ENCODE measurements at places on chromosomes 6 and 20.

DNA sequence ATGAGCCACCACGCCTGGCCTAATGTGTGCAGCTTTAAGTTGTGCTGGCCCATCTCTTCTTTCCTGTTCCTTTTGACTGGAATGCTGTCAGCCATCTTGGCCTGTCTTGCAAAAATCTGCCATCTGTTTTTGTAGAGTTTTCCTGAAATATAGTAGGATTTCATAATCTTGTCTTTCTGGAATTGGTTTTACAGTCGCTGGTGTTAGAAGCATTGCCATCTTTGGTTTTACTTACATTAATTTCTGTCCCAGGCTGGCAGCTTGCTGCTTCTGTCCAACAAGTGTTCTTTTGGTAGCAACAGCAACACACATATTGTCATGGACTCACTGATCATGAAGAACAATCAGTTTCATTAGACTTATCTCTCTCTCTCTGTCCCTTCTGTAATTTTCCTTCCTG, 29.1 kb upstream of the TULP1 start:
- no peak for DNase-seq

DNA sequence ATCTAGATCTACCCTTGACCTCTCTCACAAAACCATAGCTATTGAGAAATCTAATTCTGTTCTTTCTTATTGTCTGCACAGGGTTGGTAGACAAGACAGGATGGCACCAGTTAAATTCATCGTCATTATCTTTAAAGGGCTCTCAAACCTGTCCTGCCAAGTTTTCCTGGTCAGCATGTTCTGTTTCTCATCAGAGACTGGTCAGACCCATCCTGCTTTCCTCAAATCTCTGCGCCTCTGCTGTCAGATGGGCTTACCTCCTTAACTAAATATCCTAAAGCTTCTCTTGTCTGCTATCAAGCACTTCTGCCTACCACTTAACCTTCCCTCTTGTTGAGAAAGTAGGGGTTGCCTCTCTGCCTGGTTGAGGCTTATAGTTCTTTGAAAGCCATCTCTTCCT, 125.2 kb downstream of the MYO6 start:
- DNase-seq = no peak

DNA sequence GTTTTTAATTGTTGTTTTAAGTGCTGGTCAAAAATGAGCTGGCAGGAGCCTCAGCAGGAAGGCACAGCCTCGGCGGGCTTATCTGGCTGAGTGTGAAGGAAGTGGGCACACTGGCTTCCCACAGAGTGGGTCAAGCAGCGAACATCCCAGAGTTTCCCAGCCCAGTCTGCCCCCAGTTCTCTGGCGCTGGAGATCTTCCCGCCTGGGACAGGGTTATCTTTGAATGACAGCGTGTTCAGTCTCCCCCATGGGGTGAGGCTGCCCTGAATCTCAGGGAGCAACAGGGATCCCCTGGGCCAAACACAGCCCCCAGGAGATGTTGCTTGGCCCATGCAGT, 122.2 kb upstream of the PTPN1 start:
- no peak for DNase-seq

- DNase-seq = no peak
Observed at GRCh38 chr6:168926306-168926705, 327.3 kb downstream of the THBS2 start.

GRCh38 chr6:14975471-14975817, 270.4 kb upstream of the JARID2 start:
- DNase-seq = no peak

GRCh38 chr6:136235233-136235564, 14.9 kb downstream of the MTFR2 start:
- no peak for DNase-seq

- DNase-seq = no peak
Observed at GRCh38 chr6:71250099-71250602, 38.5 kb upstream of the OGFRL1 start.

DNA sequence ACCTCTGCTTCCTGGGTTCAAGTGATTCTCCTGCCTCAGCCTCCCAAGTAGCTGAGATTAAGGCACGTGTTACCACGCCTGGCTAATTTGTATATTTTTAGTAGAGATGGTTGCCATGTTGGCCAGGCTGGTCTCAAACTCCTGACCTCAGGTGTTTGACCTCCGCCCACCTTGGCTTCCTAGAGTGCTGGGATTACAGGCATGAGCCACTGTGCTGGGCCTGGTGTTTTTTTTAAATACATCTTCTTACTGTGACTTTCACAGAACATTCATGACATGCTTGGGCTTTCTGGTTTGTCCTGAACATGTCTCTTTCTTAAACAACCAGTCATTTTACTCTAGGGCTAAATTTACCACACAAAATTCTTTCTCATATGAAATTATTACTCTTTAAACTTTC, 34.7 kb upstream of the FAM8A1 start:
- no peak for DNase-seq

- DNase-seq = no peak
Observed at GRCh38 chr20:6311841-6312655, 189.2 kb upstream of the FERMT1 start.

DNA sequence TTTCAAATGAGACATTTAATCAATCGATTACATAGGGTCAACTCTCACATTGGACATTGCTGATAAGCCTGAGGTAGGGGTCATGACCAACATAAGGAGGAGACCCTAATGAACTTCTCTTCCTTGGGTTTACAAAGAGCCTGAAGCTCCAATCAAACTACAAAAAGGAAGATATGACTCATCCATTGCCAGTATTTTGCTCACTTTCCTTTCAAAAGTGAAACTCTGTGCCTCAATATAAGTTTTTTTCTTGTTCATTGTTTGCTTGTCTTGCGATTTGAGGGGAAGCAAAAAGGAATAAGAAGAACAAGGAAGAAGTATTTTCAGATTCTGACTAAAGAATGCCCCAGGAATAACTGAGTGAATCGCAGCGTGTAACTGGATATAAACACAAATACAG, 38.8 kb upstream of the KHDRBS2 start:
- no peak for DNase-seq

DNA sequence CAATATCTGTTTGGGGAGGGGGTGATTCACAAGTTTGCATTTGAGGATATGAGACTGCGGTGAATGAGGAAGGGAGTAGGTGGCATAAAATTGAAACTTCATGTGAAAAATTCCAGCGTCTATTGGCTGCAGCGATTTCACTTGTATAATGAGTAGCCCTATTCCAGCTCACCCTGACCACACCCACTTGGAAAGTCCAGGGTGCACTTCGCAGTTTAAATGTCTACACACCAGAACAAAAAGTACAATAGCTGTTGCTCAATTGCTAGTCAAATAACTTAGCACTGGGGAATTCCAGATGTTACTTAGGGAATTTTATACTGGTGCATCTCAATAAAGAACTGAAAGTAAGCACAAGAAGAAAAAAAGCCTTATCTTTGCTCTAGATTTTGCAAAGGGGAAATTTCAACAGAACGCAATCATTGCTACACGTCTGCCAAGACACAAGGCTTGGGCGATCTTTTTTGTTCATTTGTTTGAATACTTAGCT, 6.3 kb downstream of the TNFAIP3 start:
- DNase-seq = peak; percentile 81

DNA sequence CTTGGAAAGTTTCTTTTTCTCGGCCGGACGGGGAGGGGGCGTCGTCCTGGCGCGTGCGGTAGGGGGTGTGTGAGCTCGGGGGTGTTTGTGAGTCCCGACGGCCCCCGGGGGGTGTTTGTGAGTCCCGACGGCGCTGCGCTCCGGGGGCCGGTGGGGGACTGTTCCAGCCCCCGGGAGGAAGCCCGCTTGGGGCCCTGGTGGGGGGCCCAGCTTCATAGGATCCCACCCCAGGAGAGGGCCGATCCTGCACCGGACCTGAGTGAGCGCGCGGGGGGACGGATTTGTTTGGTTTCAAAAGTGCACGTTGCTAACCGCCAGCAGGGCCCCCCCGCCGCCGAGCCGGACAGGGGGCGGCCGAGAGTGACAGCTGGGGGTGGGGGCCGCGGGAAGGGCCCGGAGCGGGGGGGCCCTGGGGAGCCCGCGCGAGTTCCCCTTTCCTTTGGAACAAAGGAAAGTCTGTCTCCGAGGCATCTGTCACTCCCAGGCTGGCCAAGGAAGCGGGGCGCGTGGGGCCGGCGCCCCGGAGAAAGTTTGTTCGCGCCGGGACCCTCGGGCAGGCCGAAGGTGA, 485 bp downstream of the TGIF2 start:
- peak; percentile 74 for DNase-seq

DNA sequence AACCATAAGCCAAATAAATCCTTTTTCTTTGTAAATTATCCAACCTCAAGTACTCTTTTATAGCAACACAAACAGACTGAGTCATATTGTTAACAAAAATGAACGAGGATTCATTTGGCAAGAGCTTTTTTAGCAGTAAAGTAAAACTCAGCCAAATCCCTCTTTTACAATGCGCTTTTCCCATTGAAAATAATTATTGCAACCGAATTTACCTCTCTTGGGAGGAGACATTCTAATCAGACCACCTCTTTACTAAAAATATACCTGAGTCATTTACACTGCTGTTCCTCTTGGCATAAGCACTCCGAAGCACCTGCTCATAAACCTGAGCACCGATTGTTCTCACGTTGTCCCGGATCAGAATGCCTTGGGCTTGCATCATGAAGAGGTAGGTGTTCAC, 57.4 kb downstream of the B4GALT5 start:
- no peak for DNase-seq

GRCh38 chr6:169642455-169642854, 59.4 kb downstream of the WDR27 start:
- DNase-seq = no peak

- no peak for DNase-seq
Observed at GRCh38 chr6:44430326-44430725, 42.8 kb downstream of the CDC5L start.

DNA sequence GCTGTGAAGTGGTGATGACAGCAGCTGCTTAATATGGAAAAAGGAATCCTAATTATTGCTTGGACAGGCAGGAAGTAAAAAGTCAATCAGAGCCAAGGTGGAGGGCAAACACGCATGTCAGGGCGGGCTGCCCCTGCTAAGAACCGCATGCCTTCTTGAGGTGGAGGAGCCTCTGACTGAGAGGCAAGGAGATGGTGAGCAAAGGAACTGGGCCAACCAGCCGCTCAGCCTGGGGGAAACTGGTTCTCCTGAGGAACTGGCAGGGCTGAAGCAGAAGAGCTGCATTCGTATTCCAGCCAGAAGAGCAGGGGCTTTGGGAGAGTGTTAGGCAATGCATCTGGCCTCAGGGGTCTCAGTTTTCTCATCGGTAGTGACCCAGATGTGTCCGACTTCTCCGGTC, 13.1 kb upstream of the MLN start:
- no peak for DNase-seq

DNA sequence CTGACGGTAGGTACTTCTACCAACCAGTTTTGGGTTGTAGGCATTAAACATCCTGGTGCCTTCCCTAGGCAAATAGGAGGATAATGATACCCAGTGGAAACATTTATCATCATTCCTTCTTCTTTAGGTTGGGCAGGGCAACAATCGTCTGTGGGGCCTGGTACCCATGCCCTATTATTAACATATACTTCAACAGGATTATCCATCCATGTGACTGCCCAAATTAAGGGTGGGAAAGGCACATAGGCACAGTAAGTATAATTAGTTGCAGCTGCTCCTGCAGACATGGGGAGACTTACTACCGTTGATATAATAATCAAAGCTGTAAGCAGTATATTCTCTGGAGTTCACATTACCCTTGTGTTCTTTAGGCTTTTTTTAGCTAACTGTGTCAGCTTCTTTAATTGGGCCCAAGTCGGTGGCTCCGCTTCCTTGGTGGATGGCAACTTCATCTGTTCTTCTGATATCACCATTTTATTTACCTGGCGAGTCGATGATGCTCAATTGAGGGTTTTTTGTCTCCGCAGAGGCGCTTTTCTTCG, 16.8 kb downstream of the RPL7L1 start:
- no peak for DNase-seq

All from activated CD8-positive, alpha-beta memory T cell treated with anti-CD3 and anti-CD28 coated beads, Interleukin-2, amount 50 U/mL, for 48 hours (primary cell).